Right lung (tissue), 10 donors: ENCODE measurements at places on chromosomes 2 and 18. TPM values are rescaled to one million over a fixed set of nuclear protein-coding genes. Genes with fewer than 3 reads are reported as not detected.

GRCh38 chr18:34738175-34738894 is 28.2 kb downstream of the DTNA start:
- no peak for DNase-seq

DNA sequence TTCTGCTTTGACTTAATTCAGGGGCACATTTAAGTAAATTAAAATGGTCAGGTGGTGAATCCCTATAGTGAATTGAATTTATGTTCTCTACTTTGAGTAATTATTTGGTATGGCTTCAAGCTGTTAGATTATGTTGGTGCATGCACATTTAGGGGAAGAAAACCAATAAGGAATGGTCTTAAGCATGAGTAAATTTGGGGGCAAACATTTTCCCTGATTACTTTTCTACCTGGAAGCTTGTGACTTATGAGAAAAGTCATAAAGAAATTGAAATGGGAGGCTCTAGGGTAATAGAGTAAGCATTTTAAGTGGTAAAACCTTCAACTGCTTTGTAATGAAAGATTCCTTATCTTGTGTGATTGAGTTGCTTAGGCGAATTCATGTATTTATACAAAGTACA is 112.5 kb downstream of the MYO1B start:
- no peak for DNase-seq

DNA sequence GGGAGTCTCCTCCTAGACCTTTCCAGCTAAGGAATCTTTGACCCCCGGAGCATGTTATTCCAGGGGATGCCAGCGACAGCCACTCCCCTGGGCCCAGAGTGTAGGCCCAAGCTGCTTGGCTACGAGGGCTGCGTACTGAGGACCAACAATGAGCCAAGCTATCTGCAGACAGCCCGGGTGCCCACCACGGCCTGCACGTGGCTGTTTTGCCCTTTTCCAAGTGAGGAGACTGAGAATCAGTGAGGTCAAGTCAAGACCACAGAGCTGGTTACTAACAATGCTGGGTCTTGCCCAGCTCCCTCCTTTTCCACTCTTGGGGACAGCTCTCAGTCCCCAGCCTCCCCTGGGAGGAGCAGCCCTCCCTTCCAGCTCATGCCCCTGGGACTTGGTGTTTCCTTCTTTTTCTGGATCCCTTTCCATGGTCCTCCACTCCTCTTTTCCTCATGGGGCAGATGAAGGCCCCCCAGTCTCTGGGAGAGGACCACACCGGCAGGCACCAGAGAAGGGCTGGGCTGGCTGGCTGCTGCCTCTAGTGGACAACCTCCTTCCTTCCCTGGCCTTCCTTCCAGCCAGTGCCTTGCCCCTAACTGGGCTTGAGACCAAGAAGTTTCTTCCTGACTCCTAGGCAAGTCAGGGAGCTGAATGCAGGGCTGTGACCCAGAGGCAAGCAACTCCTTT is 550 bp upstream of the MALL start:
- DNase-seq = no peak

GRCh38 chr2:150167711-150168110 is 319.8 kb downstream of the RND3 start:
- no peak for DNase-seq

DNPEP gene
- polyA plus RNA-seq = 71.3 TPM

NEDD4L gene
- 107 TPM for polyA plus RNA-seq

GKN1 gene
- polyA plus RNA-seq = not detected

ASB3 gene
- polyA plus RNA-seq = 37.6 TPM
